GM12864 (cell line): ENCODE measurements at places on chromosomes 2 and 18.

DNA sequence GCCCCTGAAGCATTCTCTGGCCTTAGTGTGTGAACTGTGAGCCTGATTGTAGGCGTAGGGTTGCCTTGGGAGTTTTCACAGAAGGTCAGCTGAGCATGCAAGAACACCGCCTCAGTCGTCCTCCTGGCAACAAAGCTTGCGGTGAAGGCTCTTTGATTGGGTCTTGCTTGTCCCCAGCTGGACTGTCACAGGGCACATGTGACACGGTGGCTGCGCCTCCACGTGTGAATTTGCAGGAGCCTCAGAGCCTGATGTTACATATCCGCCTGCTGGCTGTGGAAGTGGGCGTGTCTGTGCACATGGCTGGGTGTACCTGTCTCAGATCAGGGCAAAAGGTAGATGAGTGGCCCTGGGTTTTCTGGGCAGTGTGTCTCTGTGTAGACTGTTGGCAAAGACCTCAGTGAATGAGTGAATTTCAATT, 228.7 kb downstream of the HAUS1 start:
- no peak for DNase-seq

GRCh38 chr18:23198217-23198845, 63.0 kb downstream of the CABLES1 start:
- no peak for DNase-seq

- no peak for DNase-seq
These were observed 38.5 kb downstream of the ROCK2 start for GRCh38 chr2:11305958-11306357.

GRCh38 chr2:113032737-113033136, 19.9 kb downstream of the IL36B start:
- DNase-seq = no peak

DNA sequence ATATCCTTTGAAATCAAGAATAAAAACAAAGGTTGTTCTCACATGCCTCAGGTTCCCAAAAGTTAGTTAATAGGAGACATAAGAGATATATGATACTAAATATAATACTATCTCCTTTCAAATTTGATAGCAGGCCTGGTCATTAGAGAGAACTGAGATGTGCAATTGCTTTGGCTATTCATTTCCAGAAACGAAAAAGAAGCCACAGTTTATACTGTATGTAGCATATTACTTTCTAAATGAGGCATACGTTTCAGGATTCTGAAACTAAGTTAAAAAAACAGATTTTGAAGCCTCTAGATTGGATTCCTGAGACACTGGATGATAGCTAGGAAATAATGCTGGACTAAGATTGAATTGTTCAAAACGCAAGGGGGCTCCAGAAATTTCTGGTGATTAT, 7.1 kb downstream of the PPP1R1C start:
- DNase-seq = no peak

DNA sequence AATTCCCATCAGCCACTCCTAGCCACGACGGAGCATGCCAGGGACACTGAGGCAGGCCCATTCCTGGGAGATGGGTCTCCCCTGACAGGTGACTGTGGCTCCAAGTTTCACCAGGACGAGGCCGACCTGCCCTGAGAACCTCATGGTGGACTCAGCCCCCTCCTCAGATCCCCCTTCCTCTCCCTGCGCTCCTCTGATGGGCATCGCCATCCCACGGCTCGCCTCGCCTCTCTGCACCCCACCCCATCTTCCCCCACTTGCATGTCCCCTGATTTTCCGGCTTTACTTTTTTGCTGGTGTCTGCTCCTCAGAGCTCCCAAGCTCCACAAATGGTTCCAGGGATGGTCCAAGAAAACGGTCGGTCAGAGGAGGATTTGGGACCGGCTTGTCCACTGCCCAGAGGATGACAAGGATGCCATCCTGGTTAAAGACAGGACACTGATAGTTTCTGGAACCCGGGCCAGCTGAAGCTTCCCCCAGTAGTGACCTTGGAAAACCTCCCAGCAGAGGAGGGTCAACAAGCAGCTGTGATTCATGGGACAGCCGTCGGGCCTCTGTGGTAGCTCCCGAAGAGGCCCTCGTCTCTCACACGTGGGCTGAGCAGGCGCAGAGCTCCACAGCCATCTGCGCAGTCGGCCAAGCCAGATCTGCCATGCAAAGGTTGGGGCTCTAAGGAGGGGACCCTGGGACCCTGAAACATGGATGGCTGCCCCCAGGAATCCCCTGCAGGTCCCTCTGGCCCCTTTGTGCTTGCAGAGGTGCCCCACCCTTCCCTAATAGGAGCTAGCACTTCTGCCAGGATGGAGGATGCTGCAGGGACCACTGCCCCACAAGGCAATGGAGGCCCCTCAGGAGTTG, 87.8 kb upstream of the SLC66A3 start:
- no peak for DNase-seq

DNA sequence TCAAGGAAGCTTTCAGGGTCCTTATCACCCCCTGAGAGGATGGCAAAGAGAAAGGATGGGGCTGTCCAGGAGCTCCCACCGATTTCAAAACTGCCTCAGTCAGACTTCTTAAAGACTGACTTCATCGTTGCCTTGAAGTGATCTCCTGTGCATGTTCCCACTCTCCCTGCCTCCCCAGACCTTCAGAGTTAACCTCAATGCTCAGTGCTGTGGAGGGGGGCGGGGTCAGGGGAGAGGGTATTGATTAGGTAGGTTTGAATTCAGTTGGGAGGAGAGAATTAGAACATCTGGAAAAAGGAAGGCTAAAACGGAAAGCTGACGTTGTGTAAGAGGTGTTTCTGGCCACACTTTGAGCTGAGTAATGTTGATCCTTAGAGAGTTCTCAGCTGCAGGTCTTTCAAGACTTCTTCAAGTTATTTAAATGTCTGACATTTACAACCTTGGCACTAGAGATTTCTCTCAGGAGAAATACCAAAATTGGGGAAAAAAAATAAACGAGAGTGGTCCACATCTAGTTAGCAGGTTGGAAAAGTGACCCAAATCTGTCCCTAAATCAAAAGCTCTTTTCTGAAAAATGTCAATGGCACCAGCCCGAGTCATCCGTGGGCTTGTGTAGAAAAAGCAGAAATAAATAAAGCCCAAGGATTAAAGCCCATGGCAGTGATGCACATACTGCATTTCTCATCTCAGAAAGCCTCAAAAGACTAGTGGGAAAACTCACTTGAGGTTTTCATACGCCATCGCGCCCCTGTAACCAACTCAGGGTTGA, 134.7 kb upstream of the EPAS1 start:
- DNase-seq = no peak
